ENCODE measurements at places on chromosomes 6 and 20.

- DNase-seq = peak; percentile 85
These were observed 264.7 kb downstream of the DLL1 start for GRCh38 chr6:170025935-170026750.

GRCh38 chr6:57173056-57173885 is 1.1 kb downstream of the BAG2 start:
- no peak for DNase-seq

- DNase-seq = peak; percentile 60
These were observed 345.1 kb upstream of the AGPAT4 start for GRCh38 chr6:161618831-161619454.

GRCh38 chr20:57809661-57810172 is 99.9 kb upstream of the PMEPA1 start:
- DNase-seq = no peak

GRCh38 chr6:157946053-157946617 is 35.5 kb upstream of the SYNJ2 start:
- DNase-seq = no peak

GRCh38 chr6:163099621-163100171 is 314.8 kb upstream of the QKI start:
- DNase-seq = no peak

GRCh38 chr6:137926207-137926731 is 59.2 kb downstream of the TNFAIP3 start:
- peak; percentile 71 for DNase-seq

DNA sequence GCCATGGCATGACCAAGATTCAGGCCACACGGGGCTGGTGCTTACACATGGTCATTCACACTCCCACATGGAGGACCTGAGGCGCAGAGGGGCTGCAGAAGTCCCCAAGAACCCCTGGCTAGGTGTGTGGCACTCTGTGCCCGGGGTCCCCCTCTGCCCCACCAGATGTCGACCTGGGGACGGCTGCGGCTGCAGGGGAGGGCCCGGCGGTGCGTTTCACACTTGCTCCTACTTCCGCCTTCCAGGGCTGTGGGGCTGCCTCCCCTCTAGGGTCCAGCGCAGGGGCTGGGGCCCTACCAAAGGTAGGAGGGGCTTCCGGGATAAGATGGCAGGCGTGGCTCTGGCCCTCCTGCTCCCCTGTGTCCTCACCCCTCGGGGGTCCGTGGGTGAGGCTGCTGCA is 81.1 kb upstream of the SLCO4A1 start:
- no peak for DNase-seq

DNA sequence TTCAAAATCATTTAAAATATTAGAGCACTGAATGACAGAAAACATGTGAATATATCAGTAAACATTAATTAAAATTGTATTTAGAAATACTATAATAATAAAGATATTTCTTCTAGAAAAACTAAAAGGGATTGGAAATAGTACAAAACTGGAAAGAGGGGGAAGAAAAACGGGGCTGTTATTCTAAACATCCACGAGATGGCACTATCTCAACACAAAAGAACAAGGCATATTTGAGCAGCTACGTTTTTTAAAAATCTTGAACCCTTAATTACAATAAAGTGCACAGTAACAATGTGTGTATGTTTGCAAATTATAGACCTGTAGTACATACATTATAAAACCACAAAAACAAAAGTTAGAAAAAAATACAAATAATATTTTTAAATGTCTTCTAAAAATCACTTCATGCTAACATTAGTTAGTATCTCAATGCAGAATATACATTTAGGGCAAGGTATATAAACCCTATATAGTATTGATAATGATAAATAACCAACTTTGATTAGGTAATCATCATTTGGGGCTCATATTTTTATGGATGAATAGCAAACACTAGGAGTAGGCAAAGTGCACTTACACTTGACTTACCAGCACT is 42.5 kb upstream of the PNISR start:
- no peak for DNase-seq

DNA sequence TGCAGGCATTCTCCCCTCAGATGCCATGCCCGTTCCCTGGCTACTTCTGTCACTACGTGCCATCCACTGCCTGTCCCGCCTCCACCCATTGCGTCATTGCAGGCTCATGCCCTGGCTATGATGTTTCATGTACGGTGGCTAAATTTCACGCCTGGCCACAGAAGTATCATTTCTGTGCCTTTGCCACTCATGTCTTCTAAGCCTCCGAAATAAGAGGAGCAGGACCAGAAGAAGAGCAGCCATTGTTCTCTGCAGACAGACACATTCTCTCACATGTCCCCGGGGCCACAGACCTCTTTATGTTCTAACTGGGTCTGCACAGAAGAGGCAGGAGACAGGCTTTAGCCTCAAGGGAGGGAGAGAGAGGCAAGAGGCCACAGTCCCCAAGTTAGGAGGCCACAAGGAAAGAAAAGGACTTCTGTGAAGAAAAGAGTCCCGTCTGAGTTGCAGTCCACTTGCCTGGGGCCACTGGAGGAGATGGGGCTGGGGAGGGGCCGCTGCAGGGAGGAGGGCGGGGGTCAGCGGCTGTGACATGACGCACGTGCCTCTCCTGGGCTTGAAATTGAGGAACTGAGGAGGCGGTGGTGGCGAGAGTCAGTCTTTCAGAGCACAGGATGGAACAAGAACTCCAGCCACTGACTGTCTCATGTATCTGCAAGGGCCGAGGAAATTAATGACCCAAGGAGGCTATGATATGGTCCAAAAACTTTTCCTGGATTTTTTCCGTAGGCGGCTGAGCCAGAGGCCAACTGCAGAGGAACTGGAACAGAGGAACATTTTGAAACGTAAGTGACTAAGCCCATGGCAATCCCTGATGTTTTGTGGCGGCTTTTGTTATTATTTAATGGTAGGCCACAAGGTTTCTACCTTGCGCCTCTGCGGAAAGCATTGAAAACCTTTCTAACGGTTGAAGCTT is 55.9 kb downstream of the TBC1D7 start:
- peak; percentile 45 for DNase-seq

DNA sequence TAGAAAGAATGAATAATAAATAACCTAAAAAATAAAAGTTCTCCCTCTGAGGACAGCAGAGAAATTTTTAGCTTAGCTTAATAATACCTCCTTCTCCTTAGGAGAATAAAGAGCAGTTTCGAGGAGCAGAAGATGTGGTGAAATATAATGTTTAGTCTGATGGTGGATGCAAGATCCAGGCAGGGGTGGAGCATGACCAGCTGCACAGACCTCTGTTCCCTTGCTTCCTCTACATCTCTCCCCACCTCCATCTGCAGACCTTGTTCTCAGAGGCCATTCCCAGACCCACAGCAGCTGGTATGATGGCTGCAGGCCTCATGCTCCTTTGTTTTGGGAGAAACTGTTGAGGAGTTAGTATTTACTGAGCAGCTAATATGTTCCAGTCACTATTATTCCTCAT is 1.5 kb downstream of the BTN3A2 start:
- peak; percentile 22 for DNase-seq

DNA sequence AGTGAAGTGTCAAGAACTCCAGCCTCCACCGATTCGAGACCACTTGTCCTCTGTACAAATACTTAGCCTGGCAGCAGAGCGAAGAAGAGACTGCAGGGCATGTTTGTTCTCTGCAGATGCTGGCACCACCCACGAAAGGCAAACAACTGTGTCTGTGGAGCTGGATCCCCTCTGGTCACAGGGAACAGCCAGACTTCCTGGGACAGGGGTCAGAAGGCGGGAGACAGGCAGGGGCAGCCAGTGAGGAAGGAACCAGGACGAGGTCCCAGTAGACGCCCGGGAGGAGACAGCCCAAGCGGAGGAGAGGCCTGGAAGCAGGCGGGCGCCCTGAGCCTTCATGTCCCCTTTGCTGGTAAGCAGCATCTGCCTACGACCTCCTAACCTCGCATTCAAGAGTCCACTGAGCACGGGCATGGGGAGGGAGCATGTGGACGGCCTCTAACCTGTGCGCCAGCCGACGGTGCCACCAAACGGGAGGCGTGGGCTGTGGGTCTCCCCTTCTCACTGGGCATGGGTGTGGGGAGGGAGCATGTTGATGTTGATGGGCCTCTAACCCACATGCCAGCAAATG is 265.5 kb downstream of the DLL1 start:
- peak; percentile 24 for DNase-seq

GRCh38 chr20:45898285-45898684 is 7.2 kb downstream of the CTSA start:
- no peak for DNase-seq

- no peak for DNase-seq
These were observed 643.8 kb downstream of the DHX35 start for GRCh38 chr20:39605908-39606307.

- DNase-seq = peak; percentile 60
These were observed 107.3 kb downstream of the GMPR start for GRCh38 chr6:16345449-16346330.

GRCh38 chr20:2162125-2162822 is 60.6 kb downstream of the STK35 start:
- DNase-seq = no peak

DNA sequence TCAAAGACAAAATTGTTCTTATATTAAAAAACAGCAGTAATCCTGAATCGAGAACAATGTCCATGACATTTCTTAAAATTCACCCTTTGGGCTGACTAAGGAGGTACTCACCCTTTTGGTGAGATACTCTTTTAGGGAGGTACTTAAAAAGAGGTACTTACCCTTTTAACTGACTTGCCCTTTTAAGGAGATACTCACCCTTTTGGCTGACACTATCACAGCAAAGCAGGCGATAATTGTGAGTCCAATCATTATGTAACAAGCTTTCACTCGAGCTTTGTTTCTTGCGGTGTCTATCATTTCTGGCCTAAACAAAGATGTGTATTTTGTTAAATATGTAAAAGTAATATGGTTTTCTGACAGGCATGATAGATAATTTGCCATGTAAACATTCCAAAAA is 3.7 kb downstream of the FAM162B start:
- DNase-seq = no peak

GRCh38 chr6:33202799-33203198 is 1.7 kb upstream of the HSD17B8 start:
- no peak for DNase-seq

DNA sequence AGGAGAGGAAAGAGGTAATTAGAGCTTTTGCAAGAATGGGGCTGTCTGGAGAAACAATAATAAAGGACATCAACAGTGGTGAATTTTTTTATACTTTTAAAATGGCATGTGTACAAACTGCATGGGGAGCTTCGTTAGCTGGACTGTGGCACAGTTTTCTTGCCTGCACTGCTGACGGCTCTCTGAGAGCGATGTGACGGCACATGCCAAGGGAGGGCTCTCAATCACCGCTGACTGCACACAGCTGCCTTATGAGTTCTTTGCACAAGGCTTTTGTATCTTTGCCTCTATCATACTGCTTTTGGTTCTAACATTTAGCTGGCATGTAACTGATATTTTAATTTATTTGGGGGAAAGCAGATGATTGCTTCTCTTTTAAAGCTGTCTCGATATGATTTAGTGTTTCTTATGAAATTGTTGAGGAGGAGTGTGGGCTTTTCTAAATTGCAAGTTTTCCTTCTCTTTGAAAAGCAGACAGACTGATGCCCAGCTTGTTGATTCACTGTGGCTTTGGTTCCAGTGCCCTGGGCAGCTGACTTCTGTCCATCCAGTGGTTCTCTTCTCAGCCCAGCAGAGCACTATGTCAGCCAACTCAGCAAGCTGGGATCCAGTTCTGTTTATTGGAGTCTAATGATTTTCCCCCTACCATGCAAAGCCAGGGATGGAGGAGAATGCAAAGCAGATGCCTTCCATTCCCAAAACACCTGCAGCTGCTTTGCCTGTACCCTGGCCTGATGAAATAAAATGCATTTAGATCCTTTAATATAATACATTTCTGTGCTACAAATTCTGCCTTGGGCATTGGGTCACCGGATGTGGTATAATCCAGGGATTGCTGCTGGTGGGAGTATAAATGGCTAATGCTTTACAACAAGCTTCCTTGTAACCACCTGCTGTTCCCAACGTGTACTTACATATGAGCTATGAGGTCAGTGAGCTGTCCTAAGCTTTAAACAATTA is 323.9 kb downstream of the ZFAND3 start:
- no peak for DNase-seq

- no peak for DNase-seq
These were observed 357.3 kb upstream of the JARID2 start for GRCh38 chr6:14888575-14889000.

DNA sequence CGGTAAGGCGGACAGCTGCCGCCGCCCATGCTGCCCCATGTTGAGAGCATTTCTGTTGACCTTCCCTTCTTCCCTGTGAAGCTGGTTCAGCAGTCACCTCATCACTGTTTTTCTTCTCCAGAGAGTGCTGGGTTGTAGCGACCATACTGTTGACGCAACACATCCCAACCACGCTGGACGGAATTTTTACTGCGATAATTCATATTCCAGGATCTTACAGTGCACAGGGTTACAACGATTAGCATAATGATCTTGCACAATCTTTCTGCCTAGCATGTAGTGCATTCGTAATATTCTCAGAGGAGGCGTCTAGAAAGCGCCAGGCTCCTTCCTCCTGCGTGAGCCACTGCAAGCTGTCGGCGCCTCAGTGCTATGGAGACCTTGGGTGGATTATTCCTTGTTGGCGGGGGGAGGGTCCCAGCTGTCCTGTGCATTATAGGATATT is 137.0 kb downstream of the MTHFD1L start:
- DNase-seq = no peak

- no peak for DNase-seq
These were observed 10.1 kb downstream of the MTCH1 start for GRCh38 chr6:36976007-36976264.
